ENCODE measurements at places on chromosomes 11 and 22.

GRCh38 chr11:119793335-119793984 lies 64.5 kb upstream of the NECTIN1 start:
- DNase-seq = no peak

GRCh38 chr11:103832762-103833161 lies 203.7 kb upstream of the DDI1 start:
- DNase-seq = no peak

DNA sequence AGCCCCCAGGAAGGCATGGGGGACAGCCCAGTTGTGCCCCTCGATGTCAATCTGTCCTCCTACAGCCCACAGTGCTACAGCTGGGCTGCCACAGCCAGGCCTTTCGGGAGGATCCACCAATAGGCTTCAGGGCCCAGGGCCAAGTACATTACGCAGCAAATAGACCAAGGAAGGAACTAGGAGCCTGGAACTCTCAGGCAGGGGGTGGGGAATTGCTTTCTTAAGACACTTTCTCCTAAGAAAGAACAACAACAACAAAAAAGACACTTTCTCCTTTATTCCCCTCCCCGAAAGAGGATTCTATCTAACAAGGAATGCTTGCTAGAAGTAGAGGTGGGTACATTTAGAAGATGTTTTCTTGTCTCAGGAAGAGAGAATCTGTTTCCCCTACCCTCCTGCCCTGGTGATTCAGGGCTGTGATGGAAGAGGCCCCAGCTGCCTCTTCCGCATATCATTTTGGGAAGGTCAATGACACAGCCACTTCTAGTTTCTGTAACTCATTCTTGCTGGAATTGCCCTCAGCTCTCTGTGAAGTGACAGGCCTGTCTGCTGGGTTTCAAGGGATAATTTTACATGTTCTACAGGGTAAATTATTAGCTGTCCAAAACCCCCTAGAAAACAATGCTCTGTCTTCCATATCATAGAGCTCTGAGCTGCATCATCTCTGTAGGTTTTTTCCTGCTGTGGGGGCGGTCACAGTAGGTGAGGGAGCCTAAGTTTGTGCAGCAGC lies 6.0 kb upstream of the MALAT1 start:
- no peak for DNase-seq

DNA sequence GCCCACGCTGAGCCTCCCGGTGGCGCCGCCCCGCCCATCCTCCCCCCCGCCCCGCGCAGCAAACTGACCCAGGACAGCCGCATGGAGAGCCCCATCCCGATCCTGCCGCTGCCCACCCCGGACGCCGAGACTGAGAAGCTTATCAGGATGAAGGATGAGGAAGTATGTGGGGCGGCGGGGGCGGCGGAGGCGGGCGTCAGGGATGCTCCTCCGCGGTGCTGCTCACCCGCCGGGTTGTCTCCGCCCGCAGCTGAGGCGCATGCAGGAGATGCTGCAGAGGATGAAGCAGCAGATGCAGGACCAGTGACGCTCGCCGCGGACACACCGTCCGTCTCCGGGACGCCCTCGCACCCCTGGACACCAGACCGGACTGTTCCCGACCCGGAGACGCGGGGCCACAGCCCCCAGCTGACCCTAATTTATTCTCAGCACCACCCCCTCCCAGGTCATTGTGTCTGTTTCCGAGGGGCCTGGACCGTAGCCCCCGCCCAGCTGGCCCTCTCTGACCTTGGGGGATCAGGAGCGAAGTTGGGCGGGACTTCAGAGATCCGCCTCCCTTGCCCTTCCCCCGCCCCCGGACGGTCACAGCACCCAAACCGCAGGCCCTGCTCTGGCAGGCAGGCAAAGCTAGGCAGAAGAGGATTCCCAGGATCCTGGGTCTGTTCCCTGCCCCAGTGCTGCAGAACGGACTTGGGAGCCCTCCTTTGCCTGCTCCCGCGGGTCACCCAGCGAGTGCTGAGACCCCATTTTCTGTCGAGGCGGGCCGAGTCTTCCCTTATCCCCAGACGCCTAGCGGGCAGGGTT lies 959 bp upstream of the GP1BB start:
- no peak for DNase-seq

GRCh38 chr11:109870297-109870696 lies 222.9 kb upstream of the ZC3H12C start:
- DNase-seq = no peak

GRCh38 chr22:43293655-43294392 lies 49.3 kb downstream of the SCUBE1 start:
- DNase-seq = no peak

DNA sequence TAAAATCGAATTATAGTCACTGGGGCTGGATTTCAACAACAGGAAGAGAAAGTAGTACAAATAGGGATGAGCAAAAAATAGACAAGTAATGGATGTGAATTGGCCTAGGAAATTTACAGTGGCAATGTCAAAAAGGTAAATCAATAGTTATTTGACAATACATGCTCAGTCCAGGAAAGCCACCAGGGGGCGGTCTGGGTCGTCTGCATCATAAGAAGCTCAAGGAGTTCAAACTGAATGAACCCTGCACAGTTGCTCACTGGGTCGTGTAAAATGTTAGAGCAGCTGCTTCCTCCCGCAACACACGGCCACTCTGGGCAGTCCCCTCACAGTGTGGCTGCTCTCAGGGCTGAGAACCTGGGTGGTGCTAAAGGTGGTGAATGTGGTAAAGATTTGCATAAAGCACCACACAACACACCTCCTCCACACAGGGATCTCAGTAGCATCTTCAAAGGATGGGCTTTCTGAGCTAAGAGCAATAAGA lies 85.9 kb downstream of the ZNF280B start:
- peak; percentile 74 for DNase-seq

DNA sequence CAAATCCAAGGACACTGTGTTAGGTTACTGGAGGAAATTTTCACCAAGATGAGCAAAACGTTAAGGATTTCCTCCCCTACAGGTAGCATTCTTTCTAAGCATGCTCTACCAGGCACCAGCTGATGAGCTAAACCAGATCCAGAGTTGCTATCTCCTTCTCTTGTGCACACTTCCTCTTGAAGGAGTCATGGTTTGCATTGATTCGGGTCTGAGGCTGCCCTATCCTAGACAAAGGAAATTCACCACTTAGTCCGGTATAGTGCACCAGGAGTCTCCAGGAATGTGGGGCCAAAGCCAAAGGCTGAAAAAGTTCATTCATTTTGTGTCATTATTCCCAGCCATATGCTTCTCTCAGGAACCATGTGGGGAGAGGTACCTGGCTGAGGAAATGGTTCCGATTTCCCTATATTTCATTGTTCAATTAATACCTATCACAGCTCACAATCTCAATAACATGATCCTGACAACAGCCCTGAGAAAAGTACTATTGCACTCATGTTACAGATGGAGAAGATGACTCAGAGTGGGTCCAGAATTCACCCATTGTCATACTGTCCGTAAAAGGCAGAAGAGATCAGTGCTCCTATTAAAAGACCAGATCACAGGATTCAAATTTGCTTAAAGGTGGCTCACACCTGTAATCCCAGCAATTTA lies 39.1 kb downstream of the SLC35F2 start:
- no peak for DNase-seq

GRCh38 chr11:774873-775592 lies 2.3 kb downstream of the GATD1 start:
- no peak for DNase-seq

- no peak for DNase-seq
Measured at GRCh38 chr11:69939551-69940245, 120.5 kb upstream of the FGF3 start.

DNA sequence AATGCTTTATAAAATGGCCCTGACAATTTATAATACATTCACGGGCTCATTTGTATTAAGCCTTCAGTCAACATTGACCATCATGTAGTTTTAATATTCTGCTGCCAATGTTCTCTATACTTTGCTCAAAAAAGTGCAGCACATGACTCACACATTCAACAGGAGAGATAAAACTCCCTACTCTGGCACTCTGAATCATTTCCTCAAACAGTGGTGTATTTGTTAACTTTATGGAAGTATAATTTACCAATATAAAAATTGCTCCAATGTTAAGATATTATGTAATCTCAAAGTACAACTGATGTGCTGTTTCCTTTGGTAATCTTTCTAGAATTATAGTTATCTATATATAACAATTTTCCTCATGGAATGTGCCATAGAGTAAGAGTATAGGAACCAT lies 39.9 kb downstream of the MAML2 start:
- DNase-seq = no peak

DNA sequence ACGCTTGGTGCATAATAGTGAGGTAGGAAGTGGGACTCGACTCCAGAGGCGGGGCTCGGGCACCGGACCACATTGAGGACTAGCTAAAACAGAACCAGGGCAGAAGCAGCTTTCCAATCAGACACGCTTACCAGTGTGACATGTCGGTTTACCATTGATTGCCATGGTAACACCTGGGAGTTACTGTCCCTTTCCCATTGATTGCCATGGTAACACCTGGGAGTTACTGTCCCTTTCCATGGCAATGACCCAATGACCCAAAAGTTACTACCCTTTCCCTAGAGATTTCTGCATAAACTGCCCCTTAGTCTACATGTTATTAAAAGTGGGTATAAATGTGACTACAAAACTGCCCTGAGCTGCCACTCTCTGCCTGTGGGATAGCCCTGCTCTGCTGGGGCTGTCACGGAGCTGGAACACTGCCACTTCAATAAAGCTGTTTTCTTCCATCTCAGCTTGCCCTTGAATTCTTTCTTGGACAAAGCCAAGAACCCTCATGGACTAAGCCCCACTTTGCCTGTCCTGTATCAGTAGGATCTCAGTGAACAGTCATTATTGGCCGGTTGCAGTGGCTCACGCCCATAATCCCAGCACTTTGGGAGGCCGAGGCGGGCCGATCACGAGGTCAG lies 77.4 kb upstream of the CRYBB3 start:
- DNase-seq = no peak
